ENCODE measurements at places on chromosomes 4 and X.

DNA sequence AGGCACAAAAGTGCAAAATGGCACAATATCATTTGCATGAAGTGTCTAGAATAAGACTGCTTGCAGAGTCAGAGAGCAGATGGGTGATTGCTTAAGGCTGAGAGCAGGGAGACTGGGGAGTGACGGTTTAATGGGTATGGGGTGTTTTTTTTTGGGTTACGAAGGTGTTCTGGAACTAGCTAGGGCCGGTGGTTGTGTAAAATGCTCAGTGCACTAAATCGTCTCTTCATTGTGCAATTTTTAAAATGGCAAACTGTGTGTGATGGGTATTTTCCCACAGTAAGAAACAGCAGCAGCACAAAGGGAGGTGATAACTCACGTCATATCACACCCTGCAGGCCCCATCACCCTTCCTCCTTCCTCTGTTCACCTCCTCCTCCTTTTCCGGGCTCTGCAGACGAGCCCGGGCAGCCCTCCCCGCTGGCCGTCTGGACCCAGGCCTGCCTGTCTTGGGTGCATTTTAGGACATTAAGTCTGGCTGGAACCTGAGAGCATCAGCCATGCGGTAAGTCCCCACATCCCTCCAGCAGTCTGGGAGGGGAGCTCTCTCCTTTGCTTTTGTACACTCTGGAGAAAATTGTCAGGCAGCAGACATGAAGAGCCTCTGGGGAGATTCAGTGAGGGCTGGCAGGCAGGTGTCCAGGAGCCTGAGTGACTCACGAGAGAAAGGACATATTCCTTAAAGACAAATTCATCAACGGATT lies 42.7 kb downstream of the ASMT start:
- peak; percentile 50 for DNase-seq

GRCh38 chrX:154542723-154543424 lies 3.8 kb downstream of the G6PD start:
- DNase-seq: peak; percentile 37

GRCh38 chrX:67568769-67569168 lies 24.9 kb downstream of the AR start:
- no peak for DNase-seq

DNA sequence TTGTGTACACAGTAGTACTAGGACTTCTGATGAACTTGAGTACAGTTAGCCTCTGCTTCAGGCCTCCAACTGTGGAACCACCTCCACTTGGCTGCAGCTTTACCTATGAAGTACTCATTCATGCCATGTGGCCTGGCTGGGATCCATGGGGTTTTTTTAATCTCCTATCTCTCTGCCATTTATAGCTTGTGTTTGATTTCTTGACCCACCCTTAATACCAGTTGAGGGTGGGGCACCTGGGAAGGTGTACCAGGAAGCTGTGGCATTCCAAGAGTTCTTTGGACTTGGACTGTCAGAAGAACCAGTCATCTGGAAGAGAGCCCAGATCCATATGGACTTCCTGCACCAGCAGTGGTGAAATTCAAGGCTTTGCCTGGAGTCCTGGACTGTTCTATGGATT lies 230.1 kb downstream of the SHROOM3 start:
- no peak for DNase-seq

- no peak for DNase-seq
These were observed 15.1 kb downstream of the LAMP2 start for GRCh38 chrX:120453985-120454384.

- no peak for DNase-seq
These were observed 11.9 kb downstream of the EXOC1 start for GRCh38 chr4:55865228-55865806.

DNA sequence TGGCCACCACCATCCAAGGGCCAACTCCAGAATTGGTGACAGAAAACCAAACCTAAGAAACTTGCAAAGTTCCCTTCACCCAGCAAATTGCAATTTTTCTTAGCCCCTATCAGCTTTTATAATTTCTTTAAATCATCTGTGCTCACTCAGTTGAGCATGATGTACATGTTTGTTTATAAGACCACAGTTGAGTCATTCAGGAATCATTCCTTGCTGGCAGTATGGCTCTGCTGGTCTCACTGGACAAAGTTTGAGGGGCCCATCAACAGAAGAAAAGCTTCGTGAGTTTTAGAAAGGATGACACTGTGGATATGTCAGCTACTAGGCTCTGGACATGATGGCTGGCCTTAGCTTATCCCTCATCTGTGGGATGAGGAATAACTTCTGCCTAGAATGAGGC lies 4.0 kb downstream of the TRPC5 start:
- DNase-seq: no peak

GRCh38 chr4:171847751-171848150 lies 34.5 kb downstream of the GALNTL6 start:
- no peak for DNase-seq

DNA sequence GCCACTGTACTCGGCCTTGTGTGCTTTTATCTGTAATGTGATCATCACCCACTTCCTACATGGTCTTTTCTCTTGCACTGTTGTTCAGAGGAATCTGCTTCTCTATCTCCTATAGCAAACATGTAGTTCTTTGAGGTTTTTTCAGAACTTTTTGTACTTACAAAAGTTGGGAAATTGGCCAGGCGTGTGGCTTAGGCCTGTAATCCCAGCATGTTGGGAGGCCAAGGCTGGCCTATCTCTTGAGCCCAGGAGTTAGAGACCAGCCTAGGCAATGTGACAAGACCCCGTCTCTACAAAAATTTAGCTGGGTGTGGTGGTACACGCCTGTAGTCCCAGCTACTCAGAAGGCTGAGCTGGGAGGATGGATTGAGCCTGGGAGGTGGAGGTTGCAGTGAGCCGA lies 30.4 kb downstream of the TAF1 start:
- DNase-seq: no peak

- DNase-seq: no peak
These were observed 1008.3 kb downstream of the PCDH18 start for GRCh38 chr4:136524039-136524438.

DNA sequence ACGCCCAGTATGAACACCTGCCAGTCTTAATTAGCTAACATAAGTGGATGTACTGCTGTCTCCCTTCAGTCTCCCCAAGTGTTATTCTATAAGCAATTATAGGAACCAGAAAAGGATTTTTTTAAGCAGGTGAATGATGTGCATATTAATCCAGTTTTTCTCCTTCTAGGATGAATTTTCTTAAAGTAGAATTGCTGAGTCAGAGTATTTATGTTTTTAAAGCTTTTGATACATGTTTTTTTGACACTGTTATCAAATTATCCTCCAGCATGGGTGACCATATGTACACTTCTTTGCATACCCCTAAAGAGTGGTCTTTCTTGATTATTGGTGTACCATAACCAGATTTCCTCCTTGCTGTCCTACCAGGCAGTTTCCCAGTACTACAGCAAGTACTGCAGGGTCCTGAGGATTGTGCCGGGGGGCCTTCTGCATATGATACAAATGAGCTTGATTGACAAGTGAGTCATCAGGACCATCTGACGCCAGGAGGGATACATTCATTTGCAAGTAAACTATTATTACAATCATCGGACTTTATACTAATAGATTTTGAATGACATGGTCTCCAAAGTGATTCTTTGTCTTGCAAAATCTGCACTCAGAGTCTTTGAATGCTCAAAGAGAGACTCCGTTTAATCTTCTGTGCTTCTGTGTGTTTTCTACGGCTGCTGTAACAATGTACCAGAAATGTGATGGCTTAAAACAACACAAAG lies 10.7 kb upstream of the PCYT1B start:
- no peak for DNase-seq

DNA sequence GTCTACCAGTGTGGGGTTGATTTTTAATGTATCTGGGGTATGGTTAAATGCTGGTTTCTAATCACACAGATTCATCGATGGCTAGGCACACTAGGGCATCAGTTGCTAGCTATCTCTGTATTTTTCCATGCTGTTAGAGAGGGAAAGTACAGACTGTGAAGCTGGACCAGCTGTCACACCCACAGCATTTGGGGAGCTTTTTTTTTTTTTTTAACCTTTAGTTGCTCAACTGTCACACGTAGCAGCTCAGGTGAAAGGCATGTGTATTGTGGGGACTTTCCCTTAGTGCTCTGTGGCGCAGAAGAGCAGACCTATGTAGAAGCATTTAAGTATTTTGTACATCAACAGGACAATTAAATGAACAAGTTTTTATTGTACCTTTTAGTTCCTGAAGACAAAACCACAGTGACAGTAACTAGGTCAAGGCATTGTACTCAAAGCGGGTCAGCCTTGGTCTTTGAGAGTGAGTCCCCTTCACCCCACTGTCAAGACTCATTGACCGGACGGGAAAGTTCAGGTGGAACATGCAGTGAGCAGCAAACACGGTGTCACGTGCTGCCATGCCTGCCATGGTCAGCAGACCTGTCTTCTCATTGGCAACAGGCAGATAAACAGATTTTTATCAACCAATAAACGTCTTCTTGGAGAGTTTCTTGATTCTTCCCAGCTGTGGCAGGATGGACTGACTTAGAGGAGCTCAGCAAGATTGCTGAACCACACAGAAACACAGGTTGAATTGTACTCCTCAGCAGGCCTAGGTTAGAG lies 65.3 kb downstream of the CASP3 start:
- DNase-seq: no peak

DNA sequence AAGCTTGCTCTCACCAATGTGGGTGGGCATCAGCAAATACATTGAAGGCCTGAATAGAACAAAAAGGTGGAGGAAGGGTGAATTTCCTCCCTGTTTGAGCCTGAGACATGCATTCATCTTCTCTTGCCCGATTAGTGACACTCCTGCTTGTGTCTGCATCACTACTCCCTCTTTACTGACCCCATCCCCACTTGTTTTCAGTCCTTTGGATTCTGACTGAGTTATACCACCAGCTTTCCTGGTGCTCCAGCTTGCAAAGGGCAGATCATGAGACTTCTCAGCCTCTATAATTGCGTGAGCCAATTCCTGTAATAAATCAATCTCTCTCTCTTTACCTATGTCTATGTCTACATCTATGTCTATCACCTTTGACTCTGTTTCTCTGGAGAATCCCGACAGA lies 47.4 kb upstream of the DYNLT3 start:
- no peak for DNase-seq
